ENCODE measurements at places on chromosomes 11 and 22. TPM values are rescaled to one million over a fixed set of nuclear protein-coding genes. Genes with fewer than 3 reads are reported as not detected.

GUCY1A2 gene
- 0.07 TPM for total RNA-seq

TRIM48 gene
- not detected for total RNA-seq

FGF3 gene
- not detected for total RNA-seq

FADS1 gene
- 148 TPM for total RNA-seq

Measured in A549 treated with RU486 at 1 μM for 4 hours (cell line).